ENCODE measurements at places on chromosomes 6 and 20. TPM values are rescaled to one million over a fixed set of nuclear protein-coding genes. Genes with fewer than 3 reads are reported as not detected.

Gene MICB
- total RNA-seq, result not detected

Gene MEP1A
- total RNA-seq, result not detected

Gene EPPIN
- not detected for total RNA-seq

Gene TXNDC5
- total RNA-seq, result 43.7 TPM

Gene FERMT1
- total RNA-seq, result 14.5 TPM

Gene MRPL14
- 35.0 TPM for total RNA-seq

Gene MKKS
- 10.5 TPM for total RNA-seq

Gene PDCD2
- total RNA-seq, result 209 TPM

Gene SPEF1
- total RNA-seq, result not detected

Gene CASP8AP2
- total RNA-seq, result 20.2 TPM

Gene CABLES2
- total RNA-seq, result 7.8 TPM

Gene CD2AP
- 47.8 TPM for total RNA-seq

Gene RNF8
- 11.7 TPM for total RNA-seq

Gene SLC17A3
- not detected for total RNA-seq

Gene PBOV1
- not detected for total RNA-seq

Gene MLN
- total RNA-seq, result not detected

Gene FNDC1
- total RNA-seq, result 0.43 TPM

Gene SIRPB1
- not detected for total RNA-seq

Gene C2
- 24.6 TPM for total RNA-seq

Gene ADGRF5
- total RNA-seq, result 18.7 TPM

Gene POM121L2
- total RNA-seq, result not detected

Gene RHAG
- not detected for total RNA-seq

Gene ASIP
- not detected for total RNA-seq

- no peak for DNase-seq
Observed at GRCh38 chr20:6954219-6954618, 186.7 kb downstream of the BMP2 start.

- DNase-seq, result peak; percentile 83
Observed at GRCh38 chr6:151154418-151154817, 85.3 kb upstream of the AKAP12 start.

DNA sequence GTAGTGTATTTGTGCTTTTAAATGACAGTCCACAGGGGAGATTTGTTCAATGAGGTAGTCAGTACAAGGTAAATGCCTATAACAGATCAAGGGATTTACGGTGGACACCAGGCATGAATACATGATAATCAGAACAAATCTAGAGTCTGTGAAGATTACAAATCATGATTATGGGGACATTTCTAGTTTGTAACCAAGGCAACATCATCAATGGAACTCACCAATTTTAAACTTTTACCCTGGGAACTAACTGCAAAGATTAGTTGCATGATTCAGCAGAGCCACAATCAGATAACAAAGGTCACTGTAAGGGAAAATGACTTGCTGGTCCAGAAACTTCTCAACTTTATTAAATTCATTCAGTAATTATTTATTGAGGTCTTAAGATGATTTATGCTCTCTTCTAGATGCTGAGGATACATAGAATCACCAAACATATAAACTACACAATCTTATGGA, at the start of gene CRISP1:
Gene CRISP1, minus strand, starts transcription at position 51 of the 459 bp plus-strand sequence. CDS start 9,135 bp downstream, outside the sequence.
- no peak for DNase-seq

GRCh38 chr6:114108119-114109002, 137.4 kb upstream of the HDAC2 start:
- peak; percentile 69 for DNase-seq

DNA sequence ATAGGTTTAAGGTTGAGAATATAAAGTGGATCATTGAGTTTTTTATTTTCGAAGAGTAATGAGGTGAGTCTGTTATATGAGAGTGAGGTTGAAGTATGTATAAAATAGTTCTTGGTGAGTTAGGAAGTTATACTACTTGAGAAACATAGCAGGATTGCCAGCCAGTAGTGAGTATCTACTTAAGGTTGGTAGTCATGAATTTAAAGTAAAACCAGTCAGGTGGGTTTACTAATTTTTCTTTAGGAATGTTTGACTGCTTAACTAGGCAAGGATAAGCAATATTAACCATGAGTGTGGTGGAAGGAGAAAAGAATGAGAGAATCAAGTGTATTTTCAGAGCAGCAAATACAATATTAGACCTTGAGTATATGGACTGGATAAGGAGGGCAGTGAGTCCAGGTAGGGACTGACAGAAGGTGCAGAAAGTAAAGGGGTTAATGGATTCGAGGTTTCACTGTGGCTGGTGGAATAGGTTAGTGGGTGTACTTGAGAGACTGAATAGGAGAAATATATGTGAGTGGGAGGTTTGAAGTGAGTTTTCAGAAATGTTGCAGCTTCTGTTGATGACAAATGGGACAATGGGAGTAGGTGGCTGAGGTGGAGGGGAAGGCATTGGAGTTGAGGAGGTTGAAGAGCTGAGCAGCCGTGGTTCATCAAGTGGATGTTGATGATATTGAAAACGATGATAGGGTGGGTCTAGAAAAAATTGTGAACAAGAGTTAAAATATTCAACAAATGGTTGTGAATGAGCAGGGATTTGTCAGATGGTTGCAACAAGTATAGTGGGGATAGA, 232.5 kb upstream of the ASCC3 start:
- DNase-seq, result no peak

DNA sequence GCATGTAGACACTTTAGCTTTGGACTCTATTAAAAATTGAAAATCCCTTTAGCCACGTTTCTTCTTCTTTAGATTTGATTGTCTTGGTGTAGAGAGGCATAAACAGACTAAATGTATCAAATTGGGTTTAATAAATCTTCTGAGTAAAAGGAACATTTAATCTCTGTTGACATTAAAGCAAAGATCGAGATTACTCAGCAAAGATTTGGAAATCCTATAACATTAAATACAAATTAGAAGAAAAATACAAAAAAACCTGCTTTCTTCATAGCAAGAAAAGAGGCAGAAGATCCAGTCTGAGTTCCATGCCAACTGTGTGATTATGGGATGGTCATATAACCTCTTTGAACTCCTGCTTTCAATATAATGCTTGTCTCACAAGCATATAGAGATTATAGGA, 172.3 kb downstream of the GJA1 start:
- no peak for DNase-seq

- DNase-seq, result no peak
Observed at GRCh38 chr6:142702501-142703460, 242.2 kb downstream of the HIVEP2 start.

DNA sequence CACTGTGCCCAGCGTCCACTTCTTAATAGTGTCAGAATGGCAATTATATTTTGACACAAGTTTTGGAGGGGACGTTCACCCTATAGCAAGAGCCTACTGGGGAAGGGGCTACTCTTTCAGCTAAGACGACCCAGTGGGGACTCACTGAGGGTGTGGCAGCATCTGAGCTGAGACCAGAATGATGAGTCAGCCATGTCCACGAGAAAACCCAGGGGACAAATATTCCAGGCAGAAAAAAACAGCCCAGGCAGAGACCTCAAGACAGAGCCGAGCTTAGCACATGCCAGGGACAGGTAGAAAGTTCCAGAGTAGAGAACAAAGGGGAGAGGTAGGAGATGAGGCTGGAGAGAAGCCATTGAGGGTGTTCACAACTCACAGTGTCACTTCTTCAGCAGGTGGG, 11.2 kb downstream of the CNBD2 start:
- no peak for DNase-seq

GRCh38 chr6:147566244-147566898, 57.9 kb downstream of the SAMD5 start:
- DNase-seq, result no peak

GRCh38 chr20:46200582-46201570, 82.8 kb downstream of the CD40 start:
- no peak for DNase-seq

- DNase-seq, result no peak
Observed at GRCh38 chr6:29791786-29792122, 35.9 kb upstream of the HLA-G start.

DNA sequence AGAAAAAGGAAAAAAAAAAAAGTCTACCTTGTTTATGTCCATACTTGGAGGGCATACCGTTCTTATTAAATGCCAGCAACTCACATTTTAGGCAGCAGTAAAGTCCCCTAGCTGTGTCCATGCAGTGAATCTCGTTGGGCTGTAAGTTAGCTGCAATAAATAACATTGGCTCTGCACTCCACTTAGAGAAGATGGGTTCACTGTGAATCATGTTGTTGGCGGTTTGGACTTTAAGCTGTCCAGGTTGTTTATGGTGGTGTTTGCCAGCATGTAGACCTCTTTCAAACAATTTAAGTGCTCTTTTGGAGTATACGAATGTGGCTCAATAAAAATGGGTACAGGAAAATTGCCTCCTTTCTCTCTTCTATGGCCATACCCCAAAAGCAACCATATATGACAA, 127.4 kb downstream of the ZNF217 start:
- no peak for DNase-seq

DNA sequence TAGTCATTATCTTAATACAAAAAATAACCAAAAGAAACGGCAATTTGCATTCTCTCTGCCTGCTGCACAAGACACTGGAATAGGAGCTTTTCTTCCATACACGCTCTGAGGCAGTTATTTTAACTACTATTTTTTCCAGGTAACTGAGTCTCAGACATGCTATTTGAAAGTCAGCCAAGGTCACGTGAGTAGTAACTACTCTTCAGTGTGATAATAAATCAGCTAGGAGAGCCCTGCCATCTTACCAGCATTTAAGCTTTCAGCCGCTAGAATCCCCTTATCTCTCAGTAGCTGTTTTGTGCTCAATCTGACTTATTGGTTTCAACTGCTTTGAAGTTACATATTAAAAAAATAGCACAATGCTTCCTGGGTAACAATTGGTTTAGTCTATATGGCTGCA, 84.5 kb downstream of the NRN1 start:
- DNase-seq, result no peak

DNA sequence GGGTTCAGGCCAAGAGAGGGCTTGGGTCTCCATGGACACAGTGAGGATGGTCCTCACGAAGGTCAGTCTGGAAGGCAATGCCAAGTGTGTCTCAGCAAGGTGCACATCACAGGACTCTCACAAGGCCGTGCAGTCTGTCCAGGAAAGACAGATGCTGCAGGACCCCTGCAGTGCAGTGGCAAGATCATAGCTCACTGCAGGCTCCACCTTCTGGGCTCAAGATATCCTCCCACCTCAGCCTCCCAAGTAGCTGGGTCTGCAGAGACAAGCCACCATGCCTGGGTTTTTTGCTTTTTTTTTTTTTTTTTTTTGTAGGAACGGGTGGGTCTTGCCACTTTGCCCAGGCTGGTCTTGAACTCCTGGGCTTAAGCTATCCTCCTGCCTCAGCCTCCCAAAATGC, 26.4 kb downstream of the ZMYND8 start:
- no peak for DNase-seq

- DNase-seq, result no peak
Observed at GRCh38 chr6:106939848-106940247, 34.7 kb downstream of the CD24 start.

- peak; percentile 45 for DNase-seq
Observed at GRCh38 chr6:24949020-24949569, 13.3 kb upstream of the RIPOR2 start.

DNA sequence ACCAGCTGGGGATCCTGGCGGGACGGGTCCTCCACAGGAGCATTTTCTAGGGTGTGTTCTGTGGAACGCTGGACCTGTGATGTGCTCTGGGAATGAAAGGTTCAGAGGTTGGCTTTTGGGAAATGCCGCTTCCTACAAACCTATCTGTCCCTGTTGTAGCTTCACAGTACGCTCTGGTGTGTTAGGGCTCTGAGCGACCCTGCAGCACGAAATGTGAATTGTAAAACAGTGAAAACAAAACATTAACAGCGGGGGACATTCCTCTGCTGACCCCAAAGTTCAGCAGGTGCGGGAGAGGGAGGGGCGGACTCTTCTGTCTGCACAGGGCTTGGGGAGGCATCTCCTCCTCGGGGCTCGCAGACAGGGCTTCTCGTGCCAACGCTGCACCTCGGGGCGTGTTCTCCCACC, 155.9 kb downstream of the NRN1 start:
- no peak for DNase-seq

DNA sequence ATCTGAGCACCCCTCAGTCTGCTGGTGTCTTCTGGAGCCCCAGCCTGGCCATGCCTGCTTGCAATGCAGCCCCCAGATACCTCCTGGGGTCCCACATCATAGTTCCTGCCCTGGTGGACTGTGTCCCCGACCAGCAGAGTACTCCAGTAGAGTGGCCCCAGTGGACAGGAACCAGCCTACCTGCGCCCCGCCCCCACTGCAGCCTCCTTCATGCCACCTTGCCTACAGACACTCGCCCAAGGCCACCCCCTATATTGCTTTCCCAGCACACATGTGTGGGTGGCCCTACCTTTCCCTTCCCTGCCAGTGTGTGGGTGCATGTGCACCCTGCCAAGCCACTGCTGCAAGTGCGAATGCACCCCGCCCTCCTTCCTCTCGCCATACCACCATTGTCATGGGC, 204.0 kb downstream of the EDN1 start:
- DNase-seq, result no peak

DNA sequence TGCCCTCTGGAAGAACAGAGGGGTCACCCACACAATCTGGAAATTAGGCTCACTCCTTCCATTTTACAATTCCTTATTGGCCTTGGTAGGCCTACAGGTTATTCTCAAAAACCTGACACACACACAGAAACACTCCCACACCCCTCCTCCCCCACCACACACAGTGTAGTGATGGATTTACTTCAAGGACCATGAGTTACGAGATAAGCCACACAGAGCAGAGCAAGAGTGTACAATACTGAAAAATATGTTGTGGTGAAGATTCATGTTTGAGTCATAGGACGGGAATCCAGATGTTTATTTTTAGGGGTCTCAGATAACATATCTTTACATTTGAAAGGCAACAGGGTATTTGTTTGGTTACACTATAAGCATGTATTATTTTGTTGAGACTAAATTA, 291.9 kb downstream of the PLCB1 start:
- no peak for DNase-seq

DNA sequence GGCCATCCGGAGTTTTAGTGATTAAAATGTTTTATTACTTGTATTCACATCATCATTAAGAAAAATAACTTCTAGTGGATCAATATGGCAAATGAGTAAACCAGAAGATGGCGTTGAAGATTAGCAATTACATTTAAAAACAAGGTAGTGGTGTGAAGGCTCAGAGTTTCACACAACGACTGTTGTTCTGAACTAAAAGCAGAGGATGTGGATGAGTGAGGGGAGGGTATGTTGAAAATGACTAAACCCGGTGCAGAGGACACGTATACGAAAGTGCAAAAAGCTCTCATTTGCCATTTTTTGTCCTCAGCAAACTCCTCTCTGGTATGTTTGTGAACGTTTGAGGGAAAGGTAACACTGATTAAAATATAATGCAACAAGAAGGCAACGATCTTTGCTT, 1.9 kb upstream of the IRF4 start:
- no peak for DNase-seq

- peak; percentile 20 for DNase-seq
Observed at GRCh38 chr6:24257282-24257681, 100.6 kb downstream of the DCDC2 start.

- no peak for DNase-seq
Observed at GRCh38 chr6:29520232-29520631, 32.5 kb upstream of the MAS1L start.

- DNase-seq, result peak; percentile 44
Observed at GRCh38 chr6:71349395-71349794, 60.8 kb downstream of the OGFRL1 start.

GRCh38 chr6:36413489-36414480, 26.3 kb upstream of the ETV7 start:
- no peak for DNase-seq

- no peak for DNase-seq
Observed at GRCh38 chr20:48626226-48626937, 201.4 kb downstream of the PREX1 start.

- no peak for DNase-seq
Observed at GRCh38 chr6:82113231-82113630, 134.3 kb downstream of the IBTK start.

GRCh38 chr6:70309243-70309642, 6.4 kb upstream of the COL9A1 start:
- DNase-seq, result no peak
